ENCODE measurements at places on chromosomes 2 and 18.

DNA sequence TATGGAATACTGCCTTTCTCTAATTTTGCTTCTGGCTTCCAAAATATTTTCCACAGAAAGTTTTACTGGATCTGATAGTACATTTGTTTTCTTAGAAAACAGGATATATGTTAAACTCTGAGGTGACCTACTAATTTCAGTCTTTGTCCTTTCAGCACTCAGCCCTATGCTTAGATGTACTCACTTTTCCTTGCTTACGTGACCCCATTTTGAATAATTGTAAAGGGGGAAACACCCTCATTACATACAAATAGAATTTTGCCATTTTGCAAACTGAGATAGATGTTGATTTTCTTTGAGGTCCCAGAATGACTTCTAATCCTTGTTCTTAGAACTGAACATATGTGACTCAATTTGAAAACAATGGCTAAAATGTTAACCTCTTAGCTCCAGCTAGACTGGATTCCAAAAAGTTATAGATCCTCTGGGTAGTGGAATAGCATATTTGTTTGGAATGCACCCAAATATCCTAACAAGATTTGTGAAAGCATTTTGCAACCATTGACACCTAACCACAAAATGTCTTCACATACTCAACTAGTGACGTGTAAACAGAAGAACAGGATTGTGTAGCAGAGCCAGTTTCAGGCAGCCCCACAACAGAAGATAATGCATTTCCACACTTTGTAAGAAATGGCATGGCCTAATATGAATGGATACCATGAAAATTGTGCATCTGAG lies 44.8 kb upstream of the EHBP1 start:
- no peak for DNase-seq

- no peak for DNase-seq
Observed at GRCh38 chr2:237491515-237492118, 4.6 kb downstream of the MLPH start.

DNA sequence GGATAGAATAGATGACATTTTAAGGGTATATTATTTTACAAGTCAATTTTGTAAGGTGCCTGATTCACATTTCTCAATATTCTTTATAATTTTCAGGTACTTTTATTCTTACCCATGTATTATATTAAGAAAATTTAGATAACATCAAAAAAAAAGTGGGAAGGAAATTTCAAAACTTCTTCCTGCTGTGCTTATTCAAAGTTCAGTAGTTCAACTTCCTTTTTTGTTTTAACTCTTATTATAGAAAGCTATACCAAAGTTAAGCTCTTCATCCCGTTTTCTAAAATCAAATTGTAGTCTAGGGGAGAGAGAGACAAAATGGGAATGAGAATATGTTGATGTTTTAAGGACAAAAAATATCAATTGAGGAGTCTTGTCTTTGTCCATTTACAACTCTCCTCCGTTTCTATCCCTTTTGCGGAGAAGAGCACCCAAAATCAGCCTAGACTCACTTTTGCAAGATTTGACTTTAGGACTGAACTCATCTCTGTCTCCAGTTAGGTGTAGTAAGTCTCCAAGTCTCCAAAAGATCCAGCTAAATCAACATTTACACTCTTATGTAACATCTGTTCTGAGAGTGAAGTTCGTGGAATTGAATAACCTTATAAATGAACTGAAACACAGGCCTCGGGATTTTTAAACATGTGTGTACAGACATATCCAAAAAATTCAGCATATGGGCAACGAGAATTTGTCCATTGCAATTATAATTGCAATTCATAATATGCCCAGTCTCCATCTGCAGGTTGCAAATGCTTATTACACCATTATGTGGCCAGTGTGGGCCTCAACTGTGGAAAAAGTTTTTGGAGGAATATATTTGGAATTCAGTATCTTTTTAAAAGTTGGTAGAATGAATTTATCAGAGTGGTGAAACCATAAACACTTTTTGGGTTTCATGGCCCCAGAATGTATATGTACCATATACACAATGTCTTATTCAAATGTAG lies 23.9 kb downstream of the FAM124B start:
- DNase-seq, result no peak

- no peak for DNase-seq
Observed at GRCh38 chr2:227219312-227220105, 55.1 kb downstream of the COL4A3 start.
